ENCODE measurements at places on chromosomes 5 and 9.

DNA sequence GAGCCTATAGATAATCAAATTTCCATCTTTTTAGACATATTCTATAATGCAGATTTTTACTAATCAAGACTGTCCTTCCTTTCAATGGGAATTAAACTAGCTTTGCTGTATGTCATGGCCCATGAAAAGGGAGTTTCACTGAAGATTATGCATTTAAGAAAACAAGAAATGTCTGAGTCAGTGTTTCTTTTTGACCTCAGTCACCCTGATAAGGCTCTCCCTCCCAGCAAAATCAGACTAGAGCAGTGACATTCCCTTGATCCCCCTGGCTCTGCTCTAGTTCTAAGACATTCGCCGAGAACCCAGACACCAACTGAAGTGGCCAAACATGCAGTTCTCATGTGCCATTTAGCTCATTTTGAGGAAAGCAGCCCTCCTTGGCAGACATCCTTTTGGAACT is 442.0 kb downstream of the ACTL7B start:
- DNase-seq = no peak

- no peak for DNase-seq
These were observed 226.0 kb downstream of the GAS1 start for GRCh38 chr9:86721226-86721781.

- no peak for DNase-seq
These were observed 7.3 kb downstream of the ANKH start for GRCh38 chr5:14864181-14864812.

- DNase-seq = no peak
These were observed 40.9 kb downstream of the PSIP1 start for GRCh38 chr9:15469862-15470261.

- no peak for DNase-seq
These were observed 207.9 kb downstream of the C9orf50 start for GRCh38 chr9:129412814-129413536.

DNA sequence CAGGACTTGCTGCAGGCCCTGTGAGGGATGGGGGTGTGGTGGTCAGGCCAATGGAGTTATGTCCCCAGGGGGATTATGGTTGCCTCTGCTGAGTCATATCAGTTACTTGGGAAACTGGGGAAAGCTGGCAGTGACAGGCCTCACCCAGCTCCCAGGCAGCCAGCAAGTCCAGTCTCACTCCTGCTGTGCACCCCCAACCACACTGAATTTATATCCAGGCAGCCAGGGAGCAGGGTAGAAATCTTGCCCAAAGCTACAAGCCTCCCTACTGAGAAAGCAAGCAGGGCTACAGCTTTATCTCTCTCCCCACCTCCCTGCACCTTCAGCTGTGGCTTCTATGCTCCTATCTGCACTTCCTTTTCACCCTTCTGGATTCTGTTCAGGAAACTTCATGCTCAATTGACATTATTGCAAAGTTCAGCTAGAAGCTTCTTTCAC is 2076.0 kb upstream of the CDH9 start:
- DNase-seq = no peak

- DNase-seq = no peak
These were observed 149.5 kb downstream of the BAAT start for GRCh38 chr9:101235105-101235866.

DNA sequence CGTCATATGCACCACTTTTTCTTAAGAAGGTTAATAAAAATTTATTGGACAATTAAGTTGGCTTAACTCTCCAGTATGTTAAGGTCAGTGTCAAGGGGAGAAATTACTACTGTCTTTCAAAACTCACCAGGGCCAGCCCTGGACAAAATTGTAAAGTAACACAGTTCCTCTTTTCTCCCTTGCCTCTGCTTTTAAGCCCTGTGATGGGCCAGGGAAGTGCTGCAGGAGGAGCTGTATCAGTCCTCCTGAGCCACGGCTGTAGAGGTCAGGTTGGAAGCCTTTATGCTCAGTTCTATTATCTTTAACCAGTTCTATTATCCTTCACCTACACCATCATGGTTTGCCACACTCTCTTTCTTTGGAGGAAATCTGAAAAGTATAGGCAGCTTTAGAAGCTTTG is 11.5 kb upstream of the PPP2R2B start:
- no peak for DNase-seq

Measured in GM19239 (cell line).